Type B pancreatic cell (in vitro differentiated cells): ENCODE measurements at places on chromosomes 13 and 19. TPM values are rescaled to one million over a fixed set of nuclear protein-coding genes. Genes with fewer than 3 reads are reported as not detected.

The SLC8A2 gene
- total RNA-seq, result 1.2 and 1.3 TPM in 2 replicates

The ATP4B gene
- total RNA-seq, result 2.0 and 26.7 TPM in 2 replicates

The ZNF497 gene
- total RNA-seq, result 4.1 and 8.1 TPM in 2 replicates

The CYSLTR2 gene
- 4.7 and 6.1 TPM in 2 replicates for total RNA-seq

DNA sequence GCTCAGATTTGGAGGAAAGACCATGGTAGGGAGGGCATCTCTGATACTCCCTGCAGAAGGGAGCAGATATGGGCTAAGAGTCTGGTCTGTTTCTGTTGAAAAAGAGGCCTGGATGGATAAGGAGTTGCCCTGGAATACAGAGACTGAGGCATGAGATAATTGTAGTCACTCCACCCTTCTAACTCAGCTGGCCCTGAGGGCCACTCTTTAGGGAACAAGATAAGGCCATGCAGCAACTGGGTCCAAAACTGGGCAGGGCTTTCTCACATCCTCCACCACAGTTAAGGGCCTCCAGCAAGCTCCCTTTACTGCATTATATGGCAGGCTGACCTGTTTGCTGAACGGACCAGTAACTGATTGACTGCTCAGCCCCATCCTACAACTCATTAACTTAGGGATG, 1.3 kb downstream of the ZNF749 start:
- peaks cover 21% of the 10 kb centered on the region for H3K4me1 ChIP-seq
- peaks cover 55% of the 10 kb centered on the region for H3K36me3 ChIP-seq
- peak overlapping the region; percentile 99 for H3K4me3 ChIP-seq

- peaks cover 8% of the 10 kb centered on the region for H3K27me3 ChIP-seq
- DNase-seq, result no peak
- peak overlapping the region; percentile 85 for H3K4me3 ChIP-seq
- H3K36me3 ChIP-seq, result no peaks in the 10 kb centered on the region
- peaks cover 18% of the 10 kb centered on the region for H3K4me1 ChIP-seq
These were observed 191.8 kb upstream of the NBEA start for GRCh38 chr13:34750078-34750931.

DNA sequence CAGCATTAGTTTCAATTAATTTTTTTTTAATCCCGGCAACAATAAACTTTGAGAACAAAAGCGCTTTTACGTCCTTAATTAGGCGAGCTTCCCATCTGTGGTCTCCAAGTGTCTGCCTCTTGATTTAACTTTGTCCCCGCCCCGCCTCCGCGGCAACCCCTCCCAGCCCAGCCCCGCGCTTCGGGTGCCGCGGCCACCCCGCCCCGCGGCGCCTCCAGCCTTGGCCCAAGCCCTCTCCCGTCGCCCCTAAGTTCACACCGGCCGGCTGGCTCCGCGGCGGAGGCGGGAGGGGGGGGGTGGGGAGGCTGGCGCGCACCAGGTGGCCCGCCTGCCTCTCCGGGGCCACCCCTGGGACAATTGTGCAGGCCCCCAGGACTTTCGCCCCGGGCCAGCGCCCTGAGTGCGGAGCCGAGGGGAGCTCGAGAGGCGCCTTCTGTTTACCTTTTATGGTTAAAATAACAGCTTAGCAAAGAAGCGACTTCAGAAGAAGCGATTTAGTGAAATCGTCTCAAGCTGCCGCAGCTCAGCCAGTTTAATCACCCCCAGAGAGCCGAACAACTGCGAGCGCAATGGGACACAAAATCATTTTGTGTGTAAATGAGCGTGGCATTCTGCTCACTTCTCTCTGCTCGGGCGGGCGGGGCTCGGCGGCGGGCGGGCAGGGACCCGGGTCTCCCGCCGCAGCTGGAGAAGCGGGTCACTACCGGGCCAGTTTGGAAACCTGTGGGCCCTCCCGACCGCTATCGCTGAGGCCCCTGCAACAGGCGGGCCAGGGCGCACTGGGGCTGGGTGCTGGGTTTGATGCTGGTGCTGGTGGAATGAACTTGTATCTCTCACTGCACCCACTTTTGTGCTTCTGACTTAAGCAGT, 1.4 kb downstream of the KCTD15 start:
- no peak for DNase-seq
- H3K4me1 ChIP-seq, result peaks cover 15% of the 10 kb centered on the region
- no peaks in the 10 kb centered on the region for H3K36me3 ChIP-seq
- peak overlapping the region; percentile 85 for H3K27ac ChIP-seq

DNA sequence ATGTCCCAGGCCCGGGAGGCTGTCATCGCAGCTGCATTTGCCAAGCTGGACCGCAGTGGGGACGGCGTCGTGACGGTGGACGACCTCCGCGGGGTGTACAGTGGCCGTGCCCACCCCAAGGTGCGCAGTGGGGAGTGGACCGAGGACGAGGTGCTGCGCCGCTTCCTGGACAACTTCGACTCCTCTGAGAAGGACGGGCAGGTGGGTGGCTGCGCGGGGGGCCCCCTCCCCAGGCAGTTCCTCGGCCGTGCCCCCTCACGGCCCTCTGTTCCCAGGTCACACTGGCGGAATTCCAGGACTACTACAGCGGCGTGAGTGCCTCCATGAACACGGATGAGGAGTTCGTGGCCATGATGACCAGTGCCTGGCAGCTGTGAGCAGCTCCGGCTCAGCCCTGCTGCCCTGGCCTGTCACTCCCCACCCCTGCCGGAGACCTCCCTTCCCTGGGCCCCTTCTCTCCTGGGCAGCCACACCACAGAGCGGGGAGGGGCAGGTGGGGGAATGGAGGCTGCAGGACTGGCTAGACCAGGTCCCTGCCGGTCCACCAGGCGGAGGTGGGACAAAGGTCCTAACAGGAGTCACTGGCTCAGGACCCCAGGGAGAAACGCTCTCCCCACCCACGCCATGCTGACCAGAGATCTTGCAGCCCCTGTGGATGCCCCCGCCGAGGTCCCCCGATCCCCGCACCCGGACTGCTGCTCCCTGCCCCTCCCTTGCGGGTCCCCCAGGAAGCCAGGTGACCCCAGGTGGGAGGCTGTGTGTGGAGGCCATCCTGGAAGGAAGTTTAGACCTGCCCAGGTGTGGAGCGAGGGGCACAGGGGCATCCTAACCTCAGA, 1.1 kb downstream of the CAPS start:
- no peak overlapping the region for H3K4me3 ChIP-seq
- no peaks in the 10 kb centered on the region for H3K4me1 ChIP-seq
- H3K27ac ChIP-seq, result no peak overlapping the region
- no peak for DNase-seq
- H3K36me3 ChIP-seq, result no peaks in the 10 kb centered on the region

GRCh38 chr19:5934069-5934401, 20.0 kb downstream of the CAPS start:
- H3K36me3 ChIP-seq, result peaks cover 3% of the 10 kb centered on the region
- H3K4me1 ChIP-seq, result peaks cover 29% of the 10 kb centered on the region
- no peak overlapping the region for H3K27ac ChIP-seq
- DNase-seq, result no peak

DNA sequence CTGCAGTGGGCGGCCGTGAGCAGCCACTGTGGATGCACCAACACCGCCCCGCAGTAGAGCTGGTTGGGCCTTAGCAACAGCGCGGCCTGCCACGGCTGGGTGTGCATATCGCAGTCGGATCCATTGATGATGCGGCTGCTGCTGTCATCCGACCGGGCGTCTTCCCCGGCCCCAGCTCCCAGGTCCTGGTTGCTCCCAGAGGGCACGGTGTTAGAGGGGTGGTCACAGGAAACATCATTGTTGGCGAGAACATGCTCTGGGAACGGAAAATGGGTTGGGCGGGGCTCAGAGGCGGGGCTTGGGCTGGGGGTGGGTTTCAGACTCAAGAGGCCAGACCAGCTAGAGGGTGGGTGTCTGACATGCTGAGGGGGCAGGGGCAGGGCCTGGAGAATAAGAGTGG, 3.0 kb downstream of the KLK5 start:
- H3K27ac ChIP-seq, result no peak overlapping the region
- H3K36me3 ChIP-seq, result no peaks in the 10 kb centered on the region
- H3K4me1 ChIP-seq, result no peaks in the 10 kb centered on the region
- H3K27me3 ChIP-seq, result peaks cover 30% of the 10 kb centered on the region
- no peak overlapping the region for H3K4me3 ChIP-seq
- no peak for DNase-seq
